ENCODE measurements at places on chromosomes 11 and 22.

DNA sequence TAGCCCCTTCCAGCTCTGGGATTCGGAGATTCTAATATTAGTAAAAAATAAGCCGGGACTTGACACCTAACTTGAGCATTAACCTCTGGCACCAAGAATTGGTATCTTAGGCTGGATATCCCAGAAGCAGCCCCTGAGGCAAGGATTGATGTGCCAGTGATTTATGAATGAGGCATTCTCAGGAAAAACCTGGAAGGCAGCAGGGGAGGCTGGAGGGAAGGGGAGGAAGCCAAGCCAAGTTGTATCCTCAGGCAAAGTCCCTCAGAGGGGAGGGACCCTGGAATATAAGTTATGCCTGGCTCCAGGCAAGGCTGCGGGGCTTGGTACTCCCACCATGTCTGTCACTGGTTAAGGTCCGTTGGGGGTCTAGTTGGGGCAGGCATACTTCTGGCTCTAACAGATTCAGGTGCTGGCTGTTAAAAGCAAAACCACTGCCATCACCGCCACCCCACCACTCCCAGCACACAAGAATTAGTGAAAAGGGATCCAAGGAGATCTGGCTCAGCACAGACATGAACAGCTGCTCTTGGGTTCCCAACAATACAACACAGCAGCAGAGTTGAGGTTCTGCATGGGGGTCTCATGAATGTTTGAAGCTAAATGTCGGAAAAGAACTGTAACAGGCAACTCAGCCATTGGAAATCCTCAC, 29.8 kb downstream of the LMO2 start:
- no peak for DNase-seq

DNA sequence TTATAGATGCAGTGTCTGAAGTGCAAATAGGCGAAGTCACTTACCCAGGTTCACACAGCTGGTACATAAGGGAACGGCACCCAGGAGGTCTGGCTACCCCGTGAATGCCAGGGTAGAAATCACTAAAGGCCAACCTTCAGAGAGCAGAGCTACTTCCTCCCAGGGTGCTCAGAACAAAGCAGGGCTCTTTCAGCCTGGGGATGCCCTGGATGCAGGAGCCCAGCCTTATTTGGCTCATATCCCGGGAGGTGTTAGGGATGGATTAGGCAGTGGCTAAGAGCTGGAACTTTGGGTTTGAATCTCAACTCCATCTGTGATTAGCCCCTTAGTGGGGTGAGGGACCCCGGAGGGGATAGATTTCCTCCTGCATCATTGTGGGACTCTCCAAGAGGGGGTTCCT, 33.1 kb upstream of the ASPHD2 start:
- DNase-seq = no peak

GRCh38 chr11:88507771-88508417, 170.4 kb upstream of the CTSC start:
- DNase-seq = no peak

- DNase-seq = no peak
Observed at GRCh38 chr11:132099692-132100091, 729.3 kb downstream of the NTM start.

DNA sequence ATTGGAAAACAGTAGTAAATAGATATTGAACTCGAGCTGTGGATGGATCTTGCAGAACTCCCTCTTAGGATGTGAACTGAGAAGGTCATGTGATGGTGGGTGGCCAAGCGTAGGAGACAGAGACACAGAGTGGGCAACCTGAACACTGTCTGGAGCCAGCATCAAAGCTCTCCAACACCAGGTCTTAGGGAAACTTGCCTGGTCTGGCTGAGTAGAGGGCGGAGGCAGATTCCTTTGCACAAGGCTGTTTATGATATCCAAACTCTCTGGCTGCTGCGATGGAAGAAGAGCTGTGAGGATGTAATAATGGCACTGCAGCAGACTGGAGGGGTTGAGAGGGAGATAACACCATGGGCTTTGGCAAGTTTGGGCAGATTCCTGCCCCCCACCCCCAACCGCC, 10.1 kb downstream of the NAV2 start:
- no peak for DNase-seq

GRCh38 chr11:41609511-41609910, 150.1 kb upstream of the LRRC4C start:
- peak; percentile 29 for DNase-seq

DNA sequence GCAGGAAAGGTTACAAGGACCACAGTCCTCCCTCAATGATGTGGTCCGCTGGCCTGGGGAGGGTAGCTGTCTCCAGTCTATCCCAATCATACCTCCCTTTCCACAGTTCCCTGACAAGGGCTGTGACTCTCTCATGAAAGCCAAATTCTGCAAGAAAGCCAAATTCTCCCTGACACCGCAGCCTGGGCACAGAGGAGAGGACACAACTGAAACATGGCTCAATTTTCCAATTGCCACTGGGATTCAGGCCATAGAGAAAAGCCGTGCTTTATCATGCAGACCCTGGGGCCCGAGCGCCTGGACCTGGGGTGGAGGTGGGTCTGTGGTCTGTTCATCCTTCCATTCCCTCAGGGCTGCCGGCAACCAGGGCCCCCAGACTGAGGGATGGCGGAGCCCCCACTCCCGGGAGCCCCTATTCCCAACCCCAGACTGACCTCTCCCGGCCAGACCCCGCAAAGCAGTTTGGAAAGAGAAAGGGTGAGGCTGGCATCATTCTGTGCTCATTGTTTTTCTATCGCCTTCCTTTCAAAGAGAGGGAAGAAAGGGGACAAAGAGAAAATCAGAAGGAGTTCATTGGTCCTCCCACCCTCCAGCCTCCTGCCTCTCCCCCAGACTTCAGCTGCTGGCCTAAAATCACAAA, 239.5 kb downstream of the BUD13 start:
- DNase-seq = no peak

- DNase-seq = peak; percentile 86
Observed at GRCh38 chr11:69497221-69497787, 15.8 kb downstream of the LINC01488 start.

DNA sequence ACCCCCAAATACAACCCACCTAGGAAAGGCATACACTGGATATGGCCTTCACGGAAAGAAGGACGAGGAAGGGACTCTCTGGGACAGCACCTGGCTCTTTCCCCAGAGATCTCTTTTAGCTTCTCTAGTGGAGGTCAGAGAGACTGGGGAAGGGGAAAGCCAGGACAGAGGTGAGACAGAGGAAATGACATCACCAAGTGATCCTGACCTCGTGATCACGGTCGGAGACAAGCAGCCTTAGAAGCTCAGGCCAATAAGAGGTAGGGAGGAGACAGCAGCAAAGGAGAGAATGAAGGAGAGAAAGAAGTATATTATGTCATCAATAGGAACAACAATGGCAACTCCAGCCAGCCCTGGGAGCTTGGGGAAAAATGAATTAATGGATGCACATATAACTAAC, 15.4 kb upstream of the TMPRSS13 start:
- no peak for DNase-seq

DNA sequence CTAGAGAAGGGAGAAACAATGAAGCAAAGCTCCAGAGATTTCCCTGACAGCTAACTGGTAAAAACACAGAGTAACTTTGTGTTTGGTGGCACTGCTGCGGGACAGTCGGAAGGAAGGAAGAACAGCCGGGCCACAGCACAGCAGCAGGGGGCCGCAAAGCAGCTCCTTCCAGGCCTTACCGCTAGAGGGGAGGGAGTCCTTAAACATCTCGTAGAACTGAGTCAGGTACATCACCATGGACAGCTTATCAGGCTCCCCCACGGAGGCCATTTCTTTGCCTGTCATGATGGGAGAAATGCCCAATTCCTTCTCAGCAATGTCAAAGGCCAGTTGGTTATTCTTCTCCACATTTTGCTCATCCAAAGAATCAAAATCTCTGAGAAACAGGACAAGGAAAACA, 114.6 kb upstream of the BID start:
- no peak for DNase-seq
